ENCODE measurements at places on chromosomes 13 and 19.
A peak's percentile ranks its signal among the peaks of the same experiment; 100 is the strongest.

DNA sequence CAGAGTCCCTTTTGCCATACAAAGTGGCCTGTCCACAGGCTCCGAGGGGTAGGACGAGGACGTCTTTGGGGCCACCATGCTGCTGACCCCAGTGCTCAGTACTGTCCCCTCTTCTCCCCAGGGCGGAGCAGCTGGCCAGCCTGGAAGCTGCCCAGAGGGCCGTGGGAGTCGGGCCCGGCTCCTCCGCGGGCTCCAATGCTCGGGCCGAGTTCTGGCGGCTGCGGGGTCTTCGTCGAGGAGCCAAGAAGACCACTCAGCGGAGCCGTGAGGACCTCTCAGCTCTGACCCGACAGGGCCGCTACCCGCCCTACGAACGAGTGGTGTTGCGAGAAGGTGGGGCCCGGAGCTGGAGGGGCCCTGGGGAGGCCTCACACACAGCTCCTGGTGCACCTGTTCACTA, 21.1 kb downstream of the APBA3 start:
- DNase-seq: no peak

DNA sequence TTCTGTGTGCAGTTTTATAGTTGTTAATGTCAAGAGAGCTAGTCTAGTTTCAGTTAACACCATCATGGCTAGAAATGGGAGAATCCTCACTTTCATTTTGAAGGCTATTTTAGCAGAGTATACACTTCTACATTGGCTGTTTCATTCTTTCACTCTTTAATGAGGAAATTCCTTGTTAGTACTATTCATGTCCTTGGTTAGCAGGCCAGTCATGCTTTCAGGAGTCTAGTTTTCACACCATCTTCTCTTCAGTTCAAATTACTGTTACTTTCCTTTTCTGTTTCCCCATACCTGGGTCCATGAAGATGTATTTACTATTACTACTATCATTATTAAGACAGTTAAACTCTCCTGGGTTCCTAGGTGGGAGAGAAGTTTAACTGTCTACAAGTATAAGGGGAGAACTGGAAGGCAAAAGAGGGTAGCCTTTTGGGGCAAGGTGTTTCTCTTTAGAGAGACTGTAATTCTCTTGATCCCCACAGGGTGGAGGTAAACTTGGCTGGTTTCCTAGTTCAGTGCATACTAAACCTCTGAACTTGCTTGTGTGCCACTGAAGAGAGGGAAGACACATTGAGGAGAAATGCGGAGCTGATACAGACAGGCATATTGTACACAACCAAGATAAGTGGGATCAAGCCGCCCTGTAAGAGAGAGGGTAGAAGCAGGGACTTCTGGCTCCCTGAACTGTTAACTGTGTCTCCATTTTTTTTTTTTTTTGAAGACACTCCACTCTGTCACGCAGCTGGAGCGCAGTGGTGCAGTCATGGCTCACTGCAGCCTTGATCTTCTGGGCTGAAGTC, 41.3 kb upstream of the IGFL4 start:
- DNase-seq: peak; percentile 43

- DNase-seq: no peak
These were observed 90.8 kb downstream of the IPO5 start for GRCh38 chr13:98044301-98044700.

DNA sequence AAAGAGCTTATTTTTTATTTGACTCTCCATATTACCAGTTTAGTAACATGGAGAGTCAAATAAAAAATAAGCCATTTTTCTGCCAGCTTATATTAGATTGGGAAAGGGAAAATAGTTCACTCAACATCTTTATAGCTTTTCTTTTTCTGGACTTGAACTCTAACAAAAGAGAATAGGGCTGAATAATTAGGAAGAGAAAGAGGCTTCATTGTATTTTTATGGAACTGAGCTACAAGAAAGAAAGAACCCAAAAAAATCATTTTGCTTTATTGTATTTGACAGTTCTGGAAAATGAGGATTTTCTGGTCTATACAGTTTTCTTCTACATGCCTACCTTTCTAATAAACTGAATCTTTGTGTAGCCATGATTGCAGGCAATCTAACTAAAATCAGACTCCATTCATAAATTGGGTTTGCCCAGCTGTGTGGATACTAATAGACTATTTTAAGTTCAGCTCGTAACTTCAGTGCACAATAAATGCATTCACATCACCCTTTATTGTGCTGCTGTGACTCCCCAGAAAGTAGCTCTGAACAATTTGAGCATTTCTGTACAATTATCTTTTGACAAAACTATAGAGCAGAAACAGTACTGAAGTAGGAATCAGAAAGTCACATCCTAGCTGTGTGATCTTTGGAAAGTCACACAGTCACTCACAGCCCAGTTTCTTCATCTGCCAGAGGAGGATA, 115.3 kb downstream of the STOML3 start:
- no peak for DNase-seq

GRCh38 chr13:82221621-82222020, 1660.7 kb downstream of the SLITRK1 start:
- DNase-seq: no peak

DNA sequence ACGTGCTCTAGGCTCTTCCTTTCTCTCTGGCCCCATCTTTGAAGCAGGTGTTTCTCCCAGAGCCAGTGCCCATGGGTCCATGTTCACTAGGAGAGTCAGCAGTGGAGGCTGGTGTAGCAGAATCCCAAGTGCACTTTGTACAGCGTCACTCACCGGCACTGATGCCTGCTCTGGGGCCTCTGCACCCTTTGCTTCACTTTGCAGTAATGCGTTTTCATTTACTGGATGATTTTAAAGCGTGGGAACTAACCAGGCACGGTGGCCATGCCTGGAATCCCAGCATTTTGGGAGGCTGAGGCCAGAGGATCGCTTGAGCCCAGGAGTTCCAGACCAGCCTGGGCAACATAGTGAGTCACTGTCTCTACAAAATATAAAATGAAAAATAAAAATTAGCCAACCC, 30.7 kb downstream of the SLC25A42 start:
- no peak for DNase-seq

DNA sequence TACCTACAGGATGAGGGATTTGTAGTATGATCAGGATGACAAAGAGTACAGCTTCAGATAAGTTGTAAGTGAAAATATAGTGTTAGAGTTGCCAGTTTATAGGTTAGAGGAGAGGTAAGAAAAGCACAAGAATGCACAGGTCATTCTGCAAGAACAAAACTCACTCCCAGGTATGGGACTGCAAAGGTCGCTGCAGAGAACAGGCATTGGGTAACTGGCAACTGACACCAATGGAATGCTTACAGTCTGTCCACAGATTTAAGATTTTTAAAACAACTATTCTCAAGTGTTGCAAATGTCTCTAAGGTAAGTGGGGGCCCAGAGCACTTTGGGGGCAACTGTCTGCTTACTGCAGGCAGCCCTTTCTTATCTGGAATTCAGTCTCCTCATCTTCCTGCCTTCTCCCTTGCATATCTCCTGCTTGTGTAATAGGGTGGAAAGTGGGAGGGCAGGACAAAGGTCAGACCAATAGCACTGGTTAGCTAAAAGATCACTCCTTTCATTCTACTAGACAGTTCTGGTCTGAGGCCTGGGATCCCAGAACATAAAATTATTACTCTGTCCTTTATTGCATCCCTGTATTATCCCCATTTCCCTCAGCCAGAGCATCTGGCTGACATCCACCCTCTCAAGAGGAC, 42.3 kb upstream of the ZNF726 start:
- no peak for DNase-seq

DNA sequence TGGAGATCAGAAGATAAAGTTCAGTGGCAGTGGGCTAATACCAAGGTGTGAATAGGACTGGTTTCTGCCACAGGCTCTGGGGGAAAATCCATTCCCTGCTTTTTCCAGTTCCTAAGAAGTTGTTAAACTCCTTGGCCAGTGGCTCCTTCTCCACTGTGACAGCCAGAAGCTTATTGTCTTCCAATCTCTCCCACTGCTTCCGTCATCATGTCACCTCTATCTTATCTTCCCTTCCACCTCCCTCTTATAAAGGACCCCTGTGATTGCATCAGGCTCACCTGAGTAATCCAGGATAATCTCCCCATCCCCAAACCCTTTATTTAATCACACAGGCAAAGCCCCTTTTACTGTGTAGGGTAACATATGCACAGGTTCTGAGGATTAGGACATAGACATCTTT, 431.2 kb upstream of the SLC10A2 start:
- DNase-seq: no peak

GRCh38 chr19:3987619-3988371, 2.5 kb upstream of the EEF2 start:
- DNase-seq: peak; percentile 93

DNA sequence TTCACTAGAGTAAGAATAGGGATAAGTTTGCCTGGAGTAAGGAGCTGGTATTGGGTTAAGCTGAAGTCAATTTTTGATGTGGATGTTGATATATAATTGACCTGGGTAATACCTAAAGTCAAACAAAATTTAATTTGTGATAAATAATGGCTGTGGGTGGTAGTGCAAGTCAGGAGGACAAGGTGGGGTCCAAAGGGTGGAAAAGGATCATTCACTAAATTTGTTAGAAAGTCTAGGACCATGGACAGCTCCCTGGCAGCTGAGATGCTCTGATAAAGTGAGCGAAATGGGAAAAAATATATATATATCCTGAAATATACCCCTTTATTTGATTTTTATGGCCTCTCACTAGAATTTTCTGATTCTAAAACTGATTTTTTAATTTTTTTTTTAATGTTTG, 463.5 kb downstream of the GPC6 start:
- DNase-seq: no peak

GRCh38 chr19:2129486-2129885, 21.9 kb downstream of the AP3D1 start:
- no peak for DNase-seq

DNA sequence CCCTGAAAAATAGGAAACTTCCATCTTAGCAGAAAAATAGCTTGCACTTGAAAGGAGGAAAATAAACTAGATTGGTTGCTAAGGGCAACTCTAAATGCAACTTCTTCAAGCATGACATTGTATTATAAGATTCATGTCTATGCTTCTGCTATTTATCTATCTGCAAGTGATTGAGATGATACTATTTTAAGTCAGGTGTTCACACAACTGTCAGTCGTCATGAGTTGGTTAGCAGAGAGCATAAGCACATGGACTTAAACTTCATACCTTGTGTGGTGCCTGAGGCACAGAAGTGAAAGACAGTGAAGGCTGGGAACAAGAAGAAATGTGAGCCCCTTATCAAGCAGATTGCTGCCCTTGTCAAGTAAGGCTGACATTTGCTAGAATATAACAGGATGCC, 82.9 kb downstream of the SLITRK5 start:
- DNase-seq: no peak

Data from activated CD4-positive, alpha-beta T cell treated with anti-CD3 and anti-CD28 coated beads, Interleukin-10, Interleukin-2, amounts not matched to agents 100 ng/mL and 50 ng/mL, durations not matched to agents 16 hours and 8 hours (primary cell).